ENCODE measurements at places on chromosomes 7 and 10.

- DNase-seq = no peak
These were observed 35.6 kb downstream of the ANKMY2 start for GRCh38 chr7:16609842-16610450.

DNA sequence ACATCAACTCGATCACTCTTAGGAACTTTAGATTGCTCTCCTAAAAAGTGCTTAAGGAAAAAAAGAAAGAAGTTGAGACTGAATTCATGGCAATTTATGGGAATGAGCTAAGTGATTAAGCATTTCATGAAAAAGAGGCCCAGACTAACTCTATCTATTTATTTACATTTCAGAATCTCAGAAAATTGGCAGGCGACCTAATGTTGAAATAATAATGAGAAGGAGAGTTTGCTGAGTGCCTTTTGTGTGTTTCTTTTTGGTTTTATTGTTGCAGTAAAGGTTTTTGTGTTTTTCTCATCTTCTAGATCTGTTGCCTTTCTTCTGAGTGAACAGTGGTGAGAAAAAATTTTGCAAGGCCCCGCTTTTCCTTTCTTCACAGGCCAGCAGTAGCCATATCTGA is 3.8 kb downstream of the GRK5 start:
- DNase-seq = peak; percentile 60

DNA sequence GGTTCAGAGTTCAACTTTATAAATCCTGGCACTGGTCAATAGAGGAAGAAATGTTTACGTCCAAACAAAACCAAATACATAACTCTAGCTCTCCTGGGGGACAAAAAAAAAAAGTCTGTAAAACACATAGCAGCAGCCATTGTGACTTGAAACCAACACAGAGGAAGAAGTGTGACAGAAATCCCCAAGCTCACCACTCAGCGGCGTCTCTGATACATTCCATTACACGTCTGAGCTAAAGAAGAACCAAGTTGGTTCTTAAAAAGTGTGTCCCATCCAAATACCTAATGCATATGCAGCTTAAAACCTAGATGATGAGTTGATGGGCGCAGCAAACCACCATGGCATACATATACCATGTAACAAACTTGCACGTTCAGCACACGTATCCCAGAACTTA is 58.3 kb upstream of the NANOS1 start:
- DNase-seq = no peak

DNA sequence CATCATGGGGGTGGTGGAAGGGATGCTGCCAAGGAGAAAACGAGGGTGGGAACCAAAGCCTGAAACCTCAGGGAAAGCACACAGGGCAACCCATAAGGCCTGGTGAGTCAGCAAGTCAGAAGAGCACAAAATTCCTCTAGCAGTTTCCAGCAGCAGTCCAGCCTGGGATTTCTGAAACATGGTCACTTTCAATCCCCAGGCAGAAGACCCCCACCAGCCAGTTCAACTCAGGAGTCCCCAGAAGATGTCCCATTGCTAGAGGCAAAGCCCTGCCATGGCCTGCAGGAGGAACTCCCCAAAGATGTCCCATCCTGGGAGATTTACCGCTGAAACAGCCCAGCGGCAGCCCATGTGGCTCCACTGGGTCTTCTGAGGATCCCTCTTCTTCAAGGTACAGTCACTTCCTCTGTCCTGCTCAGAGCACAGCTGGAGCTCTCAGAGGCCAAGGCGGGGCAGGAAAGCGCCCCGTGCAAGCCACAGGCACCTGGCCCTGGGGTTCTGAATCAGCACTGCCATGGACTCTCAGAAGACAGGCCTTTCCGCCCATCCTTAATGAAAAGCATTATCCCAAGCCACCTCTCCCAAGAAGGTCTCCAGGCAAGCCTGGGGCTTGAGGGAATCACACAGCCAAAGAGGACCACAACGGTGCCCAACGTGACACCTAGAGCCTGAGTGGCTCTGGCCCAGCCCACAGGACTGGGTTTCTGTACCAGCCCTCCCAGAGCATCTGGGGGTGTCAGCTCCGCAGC is 196.9 kb downstream of the GRID1 start:
- no peak for DNase-seq
